ENCODE measurements at places on chromosomes 4 and X.

- no peak for DNase-seq
Measured at GRCh38 chrX:77622233-77622632, 163.8 kb downstream of the ATRX start.

DNA sequence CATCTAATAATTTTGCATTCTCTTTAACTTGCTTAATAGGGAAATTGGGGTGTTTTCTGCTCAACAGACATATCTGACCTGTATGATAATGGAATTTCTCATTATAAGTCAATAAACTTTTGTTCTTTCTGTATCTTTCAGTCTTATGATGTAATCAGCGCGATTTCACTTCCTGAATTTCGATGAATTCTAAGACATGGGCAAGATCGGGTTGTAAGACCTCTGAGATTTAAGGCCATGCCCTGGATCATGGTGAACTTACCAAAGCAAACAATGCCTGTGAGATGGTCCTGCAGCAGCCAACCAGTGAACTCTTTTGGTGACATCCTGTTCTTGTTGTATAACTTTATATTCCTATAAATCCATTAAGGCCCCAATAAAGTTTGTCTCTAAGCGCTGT, 88.1 kb downstream of the NBDY start:
- DNase-seq: no peak

DNA sequence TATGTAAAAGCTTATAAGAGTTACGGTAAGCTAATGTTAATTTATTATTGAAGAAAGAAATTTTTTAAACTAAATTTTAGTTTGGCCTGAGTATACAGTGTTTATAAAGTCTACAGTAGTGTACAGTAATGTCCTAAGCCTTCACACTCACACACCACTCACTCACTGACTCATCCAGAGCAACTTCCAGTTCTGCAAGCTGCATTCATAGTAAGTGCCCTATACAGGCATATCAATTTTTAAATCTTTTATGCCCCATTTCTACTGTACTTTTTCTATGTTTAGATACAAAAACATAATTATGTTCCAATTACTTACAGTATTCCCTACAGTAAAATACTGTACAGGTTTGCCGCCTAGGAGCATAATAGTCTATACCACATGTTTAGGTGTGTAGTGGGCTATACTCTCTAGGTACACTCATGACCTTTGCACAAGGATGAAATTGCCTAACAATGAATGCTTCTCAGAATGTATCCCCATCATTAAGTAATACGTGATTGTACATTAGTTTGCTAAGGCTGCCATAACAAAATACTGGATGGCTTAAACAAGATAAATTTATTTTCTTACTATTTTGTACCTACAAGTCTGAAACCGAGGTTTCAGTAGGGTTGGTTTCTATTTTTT, 333.8 kb upstream of the PCDH7 start:
- DNase-seq: no peak

- no peak for DNase-seq
Measured at GRCh38 chr4:958696-959337, 14.6 kb downstream of the DGKQ start.

DNA sequence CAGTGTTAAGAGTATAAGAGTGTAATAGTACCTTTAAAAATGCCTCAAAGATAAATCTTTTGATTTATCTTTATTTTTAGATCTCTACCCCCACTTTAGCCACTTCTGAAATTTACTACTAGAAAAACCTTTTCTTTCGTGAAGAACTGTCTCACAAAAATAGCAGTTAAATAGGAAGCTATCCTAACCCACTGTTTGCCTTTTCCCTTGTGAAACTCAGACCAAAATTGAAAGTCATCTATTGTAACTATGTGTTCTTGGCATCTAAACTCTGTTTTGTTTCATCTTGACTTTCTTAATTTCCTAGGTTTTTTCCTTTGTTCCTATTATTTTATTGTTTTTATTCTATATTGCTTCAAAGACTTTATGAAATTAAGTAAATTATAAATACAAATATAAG, 7.8 kb upstream of the TMEM144 start:
- no peak for DNase-seq

Data from body of pancreas (tissue), 4 donors.